ENCODE measurements at places on chromosomes 2 and 18. TPM values are rescaled to one million over a fixed set of nuclear protein-coding genes. Genes with fewer than 3 reads are reported as not detected.
A peak's percentile ranks its signal among the peaks of the same experiment; 100 is the strongest.

GRCh38 chr2:220994846-220995245 is 577.3 kb downstream of the EPHA4 start:
- DNase-seq = no peak

GRCh38 chr2:72581560-72582181 is 244.2 kb downstream of the EXOC6B start:
- no peak for DNase-seq

The RAD51AP2 gene
- polyA plus RNA-seq = not detected

GRCh38 chr18:46054956-46055837 is 16.9 kb downstream of the PSTPIP2 start:
- no peak for DNase-seq

GRCh38 chr2:185860321-185860720 is 121.7 kb downstream of the FSIP2 start:
- DNase-seq = no peak

The HOXD4 gene
- polyA plus RNA-seq = not detected

GRCh38 chr2:222805591-222806304 is 55.1 kb upstream of the ACSL3 start:
- DNase-seq = no peak

DNA sequence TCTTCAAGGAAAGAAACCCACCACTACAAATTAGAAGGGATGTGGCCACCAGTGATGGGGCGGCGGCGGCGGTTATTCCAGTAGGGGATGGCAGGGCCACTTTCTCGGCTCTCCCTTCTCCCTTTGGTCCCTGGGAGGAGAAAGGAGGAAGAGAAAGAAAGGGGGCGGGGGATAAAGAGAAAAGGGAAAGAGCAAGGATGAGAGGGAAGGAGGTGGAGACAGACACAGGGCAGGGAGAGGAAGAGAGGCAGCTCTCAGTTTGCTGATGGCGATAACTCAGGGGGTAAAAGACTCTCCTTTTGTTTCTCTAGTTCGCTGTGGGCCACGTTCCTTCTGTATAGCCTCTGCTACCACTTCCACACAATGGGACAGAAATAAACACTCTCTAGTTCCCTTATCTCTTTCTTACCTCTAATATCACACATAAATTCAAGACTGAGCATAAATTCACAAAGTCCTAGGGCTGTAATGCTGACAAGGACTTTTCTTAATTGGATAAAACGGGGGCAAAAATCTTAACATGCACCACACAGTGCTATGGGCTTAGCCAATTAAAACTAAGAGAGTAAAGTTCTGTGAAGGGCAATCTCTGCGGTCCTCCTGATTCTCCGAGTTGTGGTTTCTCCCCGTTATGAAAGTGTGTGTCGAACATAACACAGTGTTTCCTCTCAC is 14.6 kb downstream of the SFT2D3 start:
- DNase-seq = no peak

The SH3RF3 gene
- polyA plus RNA-seq = 5.3 TPM

- DNase-seq = peak; percentile 71
These were observed 16.3 kb upstream of the GPR39 start for GRCh38 chr2:132400169-132400900.

DNA sequence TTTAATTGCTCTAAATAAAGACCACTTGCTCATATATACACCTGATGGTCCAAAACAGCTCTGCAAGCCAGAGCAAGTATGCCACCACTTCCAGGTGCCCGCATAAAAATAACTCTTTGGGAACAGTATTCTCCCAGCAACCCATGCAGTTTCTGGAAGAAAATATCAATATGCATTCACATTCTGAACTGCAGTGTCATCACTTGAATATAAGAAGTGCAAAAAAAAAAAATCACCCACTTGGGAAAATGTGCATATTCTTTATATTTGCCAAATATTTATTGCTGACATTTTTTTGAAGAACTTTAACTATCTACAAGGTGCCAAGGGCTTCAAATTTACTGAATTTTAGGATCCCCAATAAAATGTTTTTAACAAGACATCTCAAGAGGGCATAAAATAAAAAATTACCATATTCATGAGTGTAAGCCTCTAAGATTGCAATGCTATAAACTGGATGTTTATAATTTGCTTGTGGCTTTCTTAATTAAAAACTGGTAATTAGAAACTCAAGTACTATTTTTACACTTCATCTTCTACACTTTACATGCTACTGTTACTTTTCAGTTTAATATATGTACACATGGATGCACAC is 360.6 kb upstream of the HNRNPA3 start:
- no peak for DNase-seq

DNA sequence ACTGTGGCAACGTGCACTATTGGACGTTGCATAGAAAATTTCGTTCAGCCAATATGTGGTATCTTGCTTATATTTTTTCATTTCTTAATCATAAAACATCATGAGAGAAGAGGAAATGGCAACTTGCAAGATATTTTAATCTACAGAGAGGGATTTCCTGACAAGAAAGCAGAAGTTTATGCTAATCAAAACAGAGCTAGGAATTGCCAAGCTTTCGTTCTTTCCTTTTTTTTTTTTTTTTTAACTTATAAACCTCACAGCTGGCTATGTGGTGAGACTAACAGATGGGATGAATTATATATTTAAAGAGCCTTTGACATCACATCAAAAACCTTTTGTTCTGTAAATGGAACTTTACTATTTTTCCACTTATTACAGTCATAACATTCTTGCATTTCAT is 1136.9 kb upstream of the TMEFF2 start:
- no peak for DNase-seq

GRCh38 chr2:191301971-191302370 is 56.8 kb downstream of the MYO1B start:
- DNase-seq = no peak

DNA sequence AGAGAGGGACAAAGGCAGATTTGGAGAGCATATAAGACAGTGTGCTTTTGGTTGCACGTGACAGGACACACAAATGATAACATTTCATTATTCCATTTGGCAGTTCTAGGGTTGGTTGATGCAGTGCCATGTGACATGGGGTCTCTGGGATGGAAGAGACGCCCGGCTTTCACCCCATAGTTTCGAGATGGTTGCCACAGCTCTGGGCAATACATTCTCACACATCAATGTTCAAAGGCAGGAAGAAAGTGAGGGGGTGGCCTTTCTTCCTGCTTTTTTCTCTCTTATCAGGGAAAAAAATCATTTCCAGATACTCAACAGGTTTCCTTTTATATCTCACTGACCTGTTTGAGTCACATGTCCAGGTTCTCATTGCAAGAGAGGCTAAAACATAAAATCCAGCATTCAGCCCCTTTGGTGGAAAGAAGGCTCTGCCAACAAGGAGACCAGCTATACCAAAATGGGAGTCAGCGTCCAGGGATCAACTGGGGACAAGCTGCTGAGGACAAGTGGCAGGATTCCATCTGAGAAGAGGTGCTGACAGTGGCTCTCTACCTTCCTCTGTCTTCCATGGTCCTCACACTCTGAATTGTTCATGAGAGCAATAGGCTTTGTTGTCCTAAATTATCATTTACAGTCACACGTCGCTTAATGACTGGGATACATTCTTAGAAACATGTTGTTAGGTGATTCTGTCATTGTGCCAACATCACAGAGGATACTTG is 29.1 kb upstream of the ANKRD44 start:
- DNase-seq = no peak

GRCh38 chr2:208250388-208250787 is 4.5 kb downstream of the IDH1 start:
- DNase-seq = peak; percentile 17

- DNase-seq = no peak
These were observed 316.2 kb upstream of the THSD7B start for GRCh38 chr2:136448986-136449780.

DNA sequence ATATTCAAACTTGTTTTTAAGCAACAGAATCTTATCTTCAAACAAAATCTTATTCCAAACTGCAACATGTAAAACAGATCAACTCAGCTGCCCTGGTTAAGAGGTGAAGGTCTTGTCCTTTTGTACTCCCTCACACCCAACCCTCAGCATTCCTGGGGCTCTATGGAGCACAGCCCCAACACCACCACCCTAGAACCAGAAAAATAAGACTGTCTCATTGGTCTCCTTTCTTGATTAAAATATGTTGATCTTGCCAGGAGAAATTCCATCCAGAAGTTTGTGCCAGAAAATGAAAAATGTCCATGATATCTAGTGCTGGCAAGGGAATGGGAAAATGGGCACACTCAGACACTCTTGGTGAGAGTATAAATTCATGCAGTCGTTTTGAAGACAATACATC is 62.1 kb upstream of the TMEM17 start:
- DNase-seq = no peak

The TMEM17 gene
- polyA plus RNA-seq = 1.2 TPM

- DNase-seq = no peak
These were observed 14.6 kb upstream of the SEMA4C start for GRCh38 chr2:96884299-96885094.

- DNase-seq = no peak
These were observed 49.3 kb downstream of the HS6ST1 start for GRCh38 chr2:128269063-128269989.

The RFTN2 gene
- polyA plus RNA-seq = 0.44 TPM
